CD4-positive, alpha-beta T cell treated with Interleukin-1 beta for 1 hour (primary cell): ENCODE measurements at places on chromosomes 3 and 15.

- DNase-seq: no peak
Observed at GRCh38 chr3:48118928-48119327, 69.3 kb downstream of the CDC25A start.

- DNase-seq: no peak
Observed at GRCh38 chr3:168327856-168328255, 232.1 kb upstream of the GOLIM4 start.

GRCh38 chr15:98794211-98794610 is 145.9 kb downstream of the IGF1R start:
- DNase-seq: no peak

- no peak for DNase-seq
Observed at GRCh38 chr3:9422712-9423424, 25.5 kb downstream of the SETD5 start.

DNA sequence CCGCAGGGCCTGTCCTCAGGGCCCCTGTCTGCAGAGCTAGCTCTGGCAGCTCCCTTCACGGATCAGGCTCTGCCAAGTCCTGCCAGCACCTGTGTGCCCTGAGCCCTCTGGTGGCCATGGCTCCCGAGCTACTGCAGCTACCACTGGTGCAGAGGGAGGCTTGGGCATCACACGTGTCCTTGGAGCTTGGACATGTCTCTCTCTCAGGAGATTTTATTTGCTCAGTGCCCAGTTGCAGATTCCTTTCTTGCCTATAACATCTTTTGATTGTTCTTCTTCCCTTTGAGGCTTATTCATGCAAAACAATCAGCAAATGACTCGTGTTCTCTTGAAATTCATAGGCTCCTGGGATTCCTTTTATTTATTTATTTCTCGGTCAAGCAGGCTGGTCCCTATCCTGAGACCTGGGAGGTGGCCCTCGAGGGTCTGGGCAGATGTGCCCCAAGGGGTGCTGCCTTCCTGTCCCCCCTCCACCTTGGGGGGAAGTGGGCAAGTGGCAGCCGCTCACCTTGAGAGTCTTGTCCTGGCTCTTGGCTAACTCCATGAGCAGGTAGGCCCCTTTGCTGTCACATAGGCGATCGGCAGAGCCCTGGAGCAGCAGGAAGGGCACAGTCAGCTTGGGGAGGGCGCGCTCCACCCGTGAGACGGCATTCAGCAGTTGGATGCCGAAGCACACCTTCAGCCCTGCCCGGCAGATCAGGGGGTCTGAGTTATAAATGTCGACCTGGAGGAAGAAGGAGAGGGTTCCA is 21.9 kb downstream of the ABTB1 start:
- DNase-seq: peak; percentile 55

DNA sequence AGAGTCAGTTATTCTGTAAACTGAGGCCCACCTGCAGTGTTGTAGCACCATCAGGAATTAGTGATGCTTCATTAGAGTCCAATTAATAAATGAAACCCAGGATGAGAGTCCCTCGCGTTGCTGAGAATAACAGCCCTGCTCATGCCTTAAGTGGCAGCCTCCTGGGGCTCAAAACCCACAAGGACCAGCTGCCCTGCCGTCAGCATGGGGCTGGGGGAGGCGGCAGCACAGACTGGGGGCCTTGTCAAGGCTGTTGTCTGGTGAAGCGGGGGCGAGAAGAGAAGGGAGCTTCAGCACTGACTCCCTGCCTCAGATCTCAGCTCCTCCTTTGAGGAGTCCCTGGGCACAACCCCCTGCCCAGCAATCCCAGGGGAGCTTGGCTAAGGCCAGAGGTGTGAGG is 21.0 kb downstream of the CCDC33 start:
- DNase-seq: no peak

DNA sequence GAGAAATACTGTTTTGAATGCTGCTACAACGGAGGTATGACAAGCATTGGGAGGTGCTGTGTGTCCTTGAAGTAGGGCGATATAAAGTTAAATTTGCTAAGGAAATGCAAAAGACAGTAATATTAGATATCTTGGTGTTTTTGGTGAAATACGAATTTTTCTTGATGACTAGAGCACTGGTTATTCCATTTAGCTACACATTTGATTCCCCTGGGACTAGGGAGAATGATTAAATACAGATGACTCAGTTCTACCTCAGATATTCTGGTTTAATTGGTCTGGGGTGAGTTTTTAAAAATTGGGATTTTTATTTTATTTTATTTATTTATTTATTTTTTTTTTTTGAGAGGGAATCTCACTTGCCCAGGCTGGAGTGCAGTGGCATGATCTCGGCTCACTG is 18.7 kb upstream of the GADL1 start:
- no peak for DNase-seq

- DNase-seq: no peak
Observed at GRCh38 chr3:28019740-28020139, 221.7 kb upstream of the CMC1 start.

DNA sequence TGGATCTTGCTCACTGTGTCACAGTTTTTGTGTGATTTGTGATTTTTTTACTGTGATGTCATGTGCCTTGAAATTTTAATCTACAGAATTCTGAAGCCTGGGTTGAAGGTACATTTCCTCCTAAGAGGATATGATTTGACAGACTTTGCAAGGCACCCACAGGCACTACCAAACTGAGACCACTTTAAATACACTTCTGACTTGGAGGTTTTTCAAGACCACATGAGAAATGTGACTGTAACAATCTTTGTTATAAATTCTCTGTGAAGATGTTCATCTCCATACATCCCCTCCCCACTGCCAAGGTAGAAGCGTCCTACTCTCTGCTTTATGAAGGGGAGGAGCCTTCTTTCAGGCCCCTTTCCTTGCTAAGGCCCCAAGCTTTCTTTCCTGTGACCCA is 22.8 kb downstream of the UBXN7 start:
- no peak for DNase-seq

GRCh38 chr15:94416820-94417219 is 185.5 kb downstream of the MCTP2 start:
- no peak for DNase-seq

DNA sequence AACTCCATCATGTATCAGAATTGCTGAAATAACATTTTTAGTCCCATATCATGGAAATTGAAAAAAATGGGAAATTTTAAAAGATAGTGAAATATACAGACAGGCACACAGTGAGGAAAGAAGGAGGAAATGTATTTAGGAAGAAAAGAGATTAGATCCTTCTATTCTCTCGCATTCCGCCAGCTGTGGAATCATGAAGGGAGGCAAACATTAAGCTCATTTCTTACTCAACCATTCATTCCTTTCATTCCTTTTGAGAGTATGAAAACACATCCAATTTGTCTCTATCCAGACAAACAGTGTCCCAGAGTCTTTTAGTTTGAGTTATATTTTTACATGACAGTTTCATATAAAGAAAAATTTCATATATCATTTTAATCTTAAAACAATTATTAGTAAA is 52.5 kb upstream of the KCNMB2 start:
- DNase-seq: no peak

- DNase-seq: peak; percentile 55
Observed at GRCh38 chr3:16290007-16290826, 25.2 kb downstream of the OXNAD1 start.

- DNase-seq: no peak
Observed at GRCh38 chr3:193777524-193777923, 184.5 kb downstream of the OPA1 start.

DNA sequence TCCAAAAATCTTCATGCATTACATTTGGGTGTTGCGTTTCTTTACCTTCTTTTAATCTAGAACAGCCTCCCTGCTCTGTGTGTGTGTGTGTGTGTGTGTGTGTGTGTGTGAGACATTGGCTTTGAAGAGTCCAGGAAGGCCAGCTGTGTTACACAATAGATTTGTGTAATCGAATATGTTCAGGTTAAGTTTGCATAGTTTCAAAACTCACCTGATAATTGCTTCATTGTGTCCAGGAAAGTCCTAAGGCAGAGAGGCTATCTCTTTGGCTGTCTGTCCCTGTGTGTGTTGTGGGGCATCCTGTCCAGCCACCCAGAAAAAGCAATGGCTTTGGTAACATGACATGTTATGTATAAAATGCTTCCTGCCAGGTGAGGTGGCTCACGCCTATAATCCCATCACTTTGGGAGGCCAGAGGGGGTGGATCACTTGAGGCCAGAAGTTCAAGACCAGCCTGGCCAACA is 37.5 kb downstream of the ZNF710 start:
- DNase-seq: no peak

- DNase-seq: no peak
Observed at GRCh38 chr3:129687586-129688125, 81.2 kb upstream of the PLXND1 start.

DNA sequence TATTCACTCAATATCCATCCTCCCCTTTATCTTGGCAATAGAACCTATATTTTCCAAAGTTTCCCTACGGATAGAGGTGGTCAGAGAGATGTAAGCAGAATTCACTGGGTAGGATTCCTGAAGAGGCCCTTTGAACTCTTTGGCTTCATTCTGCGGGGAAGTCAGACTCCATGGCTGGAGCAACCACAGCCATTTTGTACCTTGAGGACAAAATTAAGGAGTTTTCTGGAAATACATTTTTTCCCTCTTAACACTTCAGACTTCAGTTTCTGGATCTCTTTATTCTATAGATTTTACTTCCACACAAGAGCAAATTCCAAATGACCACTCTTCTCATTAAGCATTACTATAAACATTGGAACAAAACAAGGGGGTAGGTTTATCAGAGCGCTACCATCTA is 43.3 kb downstream of the ADAMTS9 start:
- DNase-seq: no peak

- DNase-seq: no peak
Observed at GRCh38 chr3:176855901-176856486, 341.3 kb downstream of the TBL1XR1 start.
